Suppressor macrophage treated with lipopolysaccharide for 1 hour (primary cell): ENCODE measurements at places on chromosomes 1 and 21.

DNA sequence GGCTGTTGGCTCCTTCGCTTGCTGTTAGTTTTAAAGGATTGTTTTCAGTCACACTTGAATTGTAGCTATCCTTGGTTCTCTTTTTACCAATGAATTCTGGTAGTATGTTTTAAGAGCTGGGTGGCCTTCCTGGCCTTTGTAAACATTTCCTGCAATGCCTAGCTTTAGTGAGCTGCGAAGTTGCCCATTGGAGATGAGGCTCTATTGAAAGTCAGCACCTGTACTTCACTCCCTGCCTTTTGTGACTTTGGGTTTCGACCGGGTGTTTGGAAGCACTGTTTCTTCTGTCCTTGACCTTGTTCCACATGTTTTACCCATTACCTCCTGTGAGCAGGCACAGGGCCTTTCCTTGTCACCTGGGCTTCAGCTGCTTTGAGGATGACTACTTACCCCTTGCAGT is 64.7 kb downstream of the DYRK1A start:
- DNase-seq, result no peak

- peak; percentile 94 for DNase-seq
Observed at GRCh38 chr1:6601049-6601922, 1.4 kb downstream of the KLHL21 start.

DNA sequence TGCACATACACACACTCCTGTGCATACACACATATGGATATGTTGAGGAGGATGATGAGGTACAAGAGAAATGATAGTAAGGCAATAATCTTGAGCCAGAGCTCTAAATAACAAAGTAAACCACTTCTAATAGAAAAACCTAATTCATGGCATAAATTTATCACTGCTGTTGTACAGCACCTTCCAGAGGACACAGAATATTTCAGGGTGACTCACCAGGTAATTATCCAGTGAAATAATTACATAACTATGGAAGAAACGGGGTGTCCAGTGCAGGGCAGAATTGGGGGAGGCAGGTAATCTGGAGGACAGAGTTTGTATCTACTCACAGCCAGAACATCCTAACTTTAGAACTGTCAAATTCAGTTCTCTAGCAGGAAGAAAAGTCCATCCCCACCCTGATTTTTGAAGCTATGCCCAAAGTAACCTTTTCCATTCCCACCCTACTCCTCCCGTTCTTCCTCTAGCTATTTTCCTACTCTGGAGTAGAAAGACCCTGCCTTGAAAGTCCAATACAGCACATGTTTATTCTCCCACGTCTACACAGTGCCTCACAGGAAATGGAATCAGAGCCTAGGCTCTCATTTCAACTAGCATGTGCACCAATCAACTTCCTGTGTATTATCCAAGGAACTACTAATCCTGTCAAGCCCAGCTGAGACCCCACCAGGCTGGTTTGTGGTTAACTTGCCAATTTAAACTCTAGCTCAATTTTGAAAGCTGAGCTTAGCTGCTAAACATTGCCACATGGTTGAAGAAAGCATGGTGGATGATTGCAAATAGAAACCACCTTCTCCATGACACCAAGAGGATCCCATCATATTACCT is 96.6 kb downstream of the PTPN14 start:
- no peak for DNase-seq

- no peak for DNase-seq
Observed at GRCh38 chr1:154429118-154429517, 24.0 kb downstream of the IL6R start.

DNA sequence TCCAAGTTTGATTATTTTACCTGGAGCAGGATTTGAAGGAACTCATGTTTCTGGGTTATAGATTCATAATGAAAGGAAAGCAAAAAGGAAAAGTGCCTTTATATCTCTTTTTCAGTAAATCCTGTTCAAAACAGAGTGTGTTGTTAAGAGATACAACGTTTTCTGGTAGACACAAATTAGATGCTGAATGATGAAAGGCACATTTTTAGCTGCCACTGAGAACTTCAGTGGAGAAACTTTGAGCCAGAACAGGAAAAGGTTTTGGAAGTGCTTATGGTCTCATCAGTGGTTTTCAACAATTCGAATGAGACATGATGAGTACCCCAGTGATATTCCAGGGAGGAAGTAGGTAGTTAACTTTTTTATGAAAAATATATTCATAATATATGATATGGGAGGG is 338.0 kb upstream of the C1orf87 start:
- no peak for DNase-seq

GRCh38 chr1:199867601-199868000 is 159.9 kb upstream of the NR5A2 start:
- peak; percentile 33 for DNase-seq

DNA sequence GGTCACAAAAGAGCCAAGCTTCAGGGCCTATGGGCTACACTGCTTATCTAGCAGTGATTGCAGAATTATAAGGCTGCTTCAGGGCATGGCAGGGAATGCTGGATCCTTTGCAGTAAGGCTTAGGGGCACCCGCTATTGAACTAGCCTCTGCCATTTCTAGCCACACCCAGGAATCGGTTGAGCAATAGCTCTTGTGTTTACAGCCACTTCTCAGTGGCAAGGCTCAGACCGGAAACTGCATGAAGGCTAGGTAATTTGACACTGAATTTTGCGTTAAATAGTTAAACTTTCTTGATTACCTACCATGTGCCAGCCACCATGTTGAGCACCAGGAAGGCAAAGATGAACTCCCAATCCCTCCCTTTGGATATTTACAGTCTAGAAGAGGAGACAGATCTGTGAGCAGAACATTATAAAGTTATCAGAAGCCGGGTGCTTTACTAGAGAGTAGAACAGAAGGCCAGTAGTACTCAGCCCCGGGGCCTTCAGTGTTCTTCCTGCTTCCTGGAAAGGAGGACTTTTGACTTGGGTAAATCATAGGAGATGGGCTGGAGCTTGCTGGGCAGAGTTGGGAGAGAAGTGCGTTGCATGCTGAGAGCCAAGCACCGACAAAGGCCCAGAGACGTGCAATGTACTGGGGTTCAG is 98.6 kb upstream of the LPGAT1 start:
- peak; percentile 42 for DNase-seq

- no peak for DNase-seq
Observed at GRCh38 chr1:6731905-6732304, 30.3 kb upstream of the DNAJC11 start.

DNA sequence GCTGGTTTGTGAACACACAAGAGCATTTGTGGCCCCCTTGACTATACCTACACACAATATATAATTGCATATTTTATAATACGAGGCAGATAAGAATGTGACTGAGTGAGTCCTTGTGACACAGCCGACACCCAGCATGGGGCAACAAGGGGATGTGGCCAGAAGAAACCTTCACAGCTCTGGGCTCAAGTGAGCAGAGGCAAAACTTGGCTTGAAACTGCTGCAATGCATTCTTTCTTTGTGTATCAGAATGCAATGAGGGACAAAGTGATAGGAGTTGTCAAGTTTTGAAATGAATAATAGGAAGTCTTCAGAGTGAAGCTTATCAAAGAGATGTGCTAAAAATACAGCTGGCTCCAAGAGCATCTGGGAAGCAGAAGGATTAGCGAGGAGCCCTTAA is 124.0 kb upstream of the C8B start:
- DNase-seq, result no peak

DNA sequence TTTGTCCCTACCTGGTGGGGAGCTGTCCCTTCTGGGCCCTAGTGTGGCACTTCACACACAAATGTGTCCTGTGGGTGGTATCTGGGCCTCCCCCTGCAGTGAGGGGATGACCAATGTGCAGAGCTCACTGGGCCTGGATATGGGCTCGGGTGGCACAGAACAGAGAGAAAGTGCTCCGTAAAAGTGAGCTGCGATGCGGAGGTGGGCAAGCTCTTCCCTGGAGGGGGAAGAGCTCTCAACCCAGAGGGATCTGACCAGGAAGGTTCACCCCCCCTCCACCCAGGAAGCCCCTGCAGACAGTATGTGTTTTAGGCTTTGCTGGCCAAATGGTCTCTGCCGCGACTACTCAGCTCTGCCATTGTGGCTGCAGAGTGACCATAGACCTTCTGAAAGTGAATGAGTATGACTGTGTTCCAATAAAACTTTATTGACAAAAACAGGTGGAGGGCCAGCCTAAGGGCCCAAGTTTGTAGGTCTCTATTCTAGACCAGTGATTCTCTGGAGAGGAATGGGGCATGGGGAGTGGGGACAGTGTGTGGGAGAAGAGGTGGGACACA is 8.6 kb upstream of the ITGB2 start:
- DNase-seq, result no peak

GRCh38 chr1:15934211-15935055 is 41.5 kb downstream of the ZBTB17 start:
- DNase-seq, result no peak

GRCh38 chr1:93692983-93693591 is 11.4 kb upstream of the BCAR3 start:
- peak; percentile 84 for DNase-seq

- DNase-seq, result no peak
Observed at GRCh38 chr1:200030791-200031190, 3.3 kb downstream of the NR5A2 start.

DNA sequence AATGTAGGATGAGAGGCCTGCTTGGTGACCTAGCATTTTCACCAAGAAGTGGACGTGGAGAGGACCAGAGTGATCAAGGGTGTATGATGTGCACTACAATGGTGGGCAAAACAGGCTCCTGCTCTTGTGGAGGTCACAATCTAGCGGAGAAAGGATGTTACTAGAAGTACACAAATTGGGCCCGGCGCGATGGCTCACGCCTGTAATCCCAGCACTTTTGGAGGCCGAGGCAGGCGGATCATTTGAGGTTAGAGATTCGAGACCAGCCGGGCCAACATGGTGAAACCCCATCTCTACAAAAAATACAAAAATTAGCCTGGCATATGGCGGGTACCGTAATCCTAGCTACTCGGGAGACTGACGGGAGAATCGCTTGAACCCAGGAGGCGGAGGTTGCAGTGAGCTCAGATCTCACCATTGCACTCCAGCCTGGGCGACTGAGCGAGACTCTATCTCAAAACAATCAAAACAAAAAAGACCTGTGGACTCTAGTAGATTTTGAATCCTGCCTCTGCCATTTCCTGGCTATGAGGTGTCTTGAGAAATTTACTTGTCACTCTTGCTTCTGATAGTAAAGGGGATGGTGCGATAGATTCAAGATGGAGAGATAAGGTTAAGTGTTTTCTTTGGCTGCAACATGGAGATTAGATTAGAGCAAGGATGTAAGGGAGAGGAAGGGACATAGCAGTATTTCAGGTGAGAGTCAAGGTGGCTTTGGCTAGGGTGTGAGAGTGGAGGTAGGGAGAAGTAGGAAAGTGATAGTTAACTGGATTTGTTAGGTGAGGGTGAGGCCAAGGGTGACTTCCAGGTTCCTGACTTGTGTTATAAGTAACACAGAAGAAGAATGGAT is 7.1 kb downstream of the KLF18 start:
- DNase-seq, result no peak

DNA sequence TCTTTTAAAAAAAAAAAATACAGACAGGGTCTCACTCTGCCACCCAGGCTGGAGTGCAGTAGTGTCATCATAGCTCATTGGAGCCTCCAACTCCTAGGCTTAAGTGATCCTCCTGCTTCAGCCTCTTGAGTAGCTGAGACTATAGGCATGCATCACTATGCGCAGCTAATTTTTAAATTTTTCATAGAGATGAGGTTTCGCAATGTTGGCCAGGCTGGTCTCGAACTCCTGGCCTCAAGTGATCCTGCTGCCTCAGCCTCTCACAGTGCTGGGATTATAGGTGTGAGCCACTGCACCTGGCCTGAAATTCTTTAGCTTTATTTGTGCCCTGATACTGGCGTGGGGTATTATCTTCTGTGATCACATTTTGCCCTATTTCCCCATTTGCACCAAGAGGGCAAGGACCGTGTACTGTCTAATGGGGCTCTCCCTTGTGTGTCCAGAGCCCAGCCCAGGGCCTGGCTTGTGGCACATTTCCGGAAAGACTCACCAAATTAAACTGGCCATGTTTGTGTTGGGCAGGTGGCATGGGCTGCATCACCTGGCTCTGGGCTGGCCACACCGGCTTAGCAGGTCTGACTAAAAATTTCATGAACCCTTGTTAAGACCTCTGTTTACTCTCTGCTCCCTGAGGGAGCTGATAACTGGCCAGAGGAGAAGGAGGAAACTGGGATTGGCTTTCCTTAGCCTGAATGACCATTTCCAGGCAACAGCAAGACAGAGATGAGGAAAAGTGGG is 32.2 kb downstream of the TRIM62 start:
- DNase-seq, result no peak

- no peak for DNase-seq
Observed at GRCh38 chr1:19035377-19036040, 79.0 kb upstream of the IFFO2 start.

DNA sequence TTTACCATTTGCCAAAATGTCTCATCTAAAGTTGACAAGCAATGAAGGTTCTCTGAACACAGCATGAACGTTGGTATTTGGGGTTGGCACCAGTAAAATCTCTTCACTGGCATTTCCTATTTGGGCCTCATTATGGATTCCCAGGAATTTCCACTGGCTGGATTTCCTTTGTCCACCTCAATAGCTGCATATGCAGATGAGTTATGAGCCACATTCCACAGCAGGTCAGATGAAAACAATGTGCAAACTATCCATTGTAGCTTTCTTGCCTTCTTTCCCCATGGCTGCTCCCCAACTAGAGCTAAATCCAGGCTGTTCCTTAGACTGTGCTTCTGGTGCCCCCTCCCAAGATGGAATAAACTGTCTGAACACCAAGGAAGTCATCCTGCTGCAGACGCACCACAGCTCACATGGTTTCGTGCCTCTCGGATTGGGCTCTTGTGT is 168.1 kb upstream of the FGGY start:
- DNase-seq, result no peak

DNA sequence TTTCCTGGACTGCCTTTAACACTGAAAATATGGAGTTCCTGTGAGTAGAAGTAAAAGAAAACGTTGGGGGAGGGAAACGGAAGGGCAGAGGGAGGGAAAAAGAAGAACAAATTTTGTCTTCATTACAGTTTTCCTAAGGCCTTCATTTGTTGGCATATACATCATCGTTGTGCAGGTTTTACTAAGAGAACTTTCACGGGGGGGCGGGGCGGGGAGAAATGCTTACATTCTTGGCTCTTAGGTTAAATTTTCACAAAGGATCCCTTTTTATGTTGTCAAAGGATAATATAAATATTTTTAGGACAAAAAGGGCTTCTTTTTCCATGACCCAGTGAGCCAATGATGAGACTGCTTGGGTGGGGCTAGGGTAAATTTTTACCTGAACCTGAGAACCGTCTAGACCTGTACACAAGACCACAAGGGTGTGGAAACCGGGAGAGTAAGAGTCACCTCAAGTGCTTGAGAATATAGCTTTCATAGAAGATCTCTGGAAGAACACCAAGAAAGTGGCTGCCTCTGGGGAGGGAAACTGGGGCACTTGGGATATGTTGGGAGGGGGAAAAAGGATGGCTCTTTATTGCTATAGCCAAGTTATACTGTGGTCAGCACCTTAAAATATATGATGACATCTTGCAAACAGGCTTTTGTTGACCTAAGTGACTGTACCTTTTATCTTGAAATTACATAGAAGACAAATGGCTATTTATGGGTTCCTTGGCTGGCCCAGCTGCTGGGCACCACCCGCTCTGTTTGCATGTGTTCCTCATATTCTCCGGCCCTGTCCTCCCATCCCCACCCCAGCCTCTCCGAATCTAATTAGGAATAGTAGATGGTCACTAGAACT is 2.0 kb upstream of the UTP25 start:
- DNase-seq, result no peak

GRCh38 chr21:44887126-44887806 is 13.8 kb upstream of the PTTG1IP start:
- no peak for DNase-seq
